ENCODE measurements at places on chromosomes 5 and 9.

DNA sequence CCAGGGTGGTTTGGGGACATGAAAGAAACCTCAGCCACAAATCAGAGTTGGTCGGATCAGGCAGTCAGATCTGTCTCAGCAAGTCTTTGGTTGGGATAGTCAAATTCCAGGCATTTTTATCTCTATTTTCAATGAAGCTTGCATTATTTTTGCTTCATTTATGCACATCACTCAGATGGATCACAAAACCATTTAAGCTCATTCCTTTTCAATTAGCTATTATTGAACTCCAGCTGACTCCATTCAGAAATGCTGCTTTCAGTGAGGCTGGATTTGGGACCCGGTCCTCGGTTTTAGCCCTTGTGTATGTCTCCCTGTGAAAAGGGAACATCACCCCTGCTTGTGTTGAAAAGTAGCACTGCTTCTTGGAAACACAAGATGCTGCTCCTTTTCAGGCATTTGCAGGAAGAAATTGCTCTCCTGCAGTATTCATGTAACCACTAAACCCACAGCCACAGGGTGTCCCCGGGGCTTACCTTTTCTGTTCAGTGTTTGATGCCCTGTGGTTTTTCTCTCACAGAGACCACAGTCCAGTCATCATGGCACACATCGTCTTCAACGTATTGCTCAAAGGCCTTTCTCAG lies 232.9 kb downstream of the NFIB start:
- no peak for DNase-seq

GRCh38 chr9:125437771-125438221 lies 176.2 kb downstream of the GAPVD1 start:
- DNase-seq: no peak

DNA sequence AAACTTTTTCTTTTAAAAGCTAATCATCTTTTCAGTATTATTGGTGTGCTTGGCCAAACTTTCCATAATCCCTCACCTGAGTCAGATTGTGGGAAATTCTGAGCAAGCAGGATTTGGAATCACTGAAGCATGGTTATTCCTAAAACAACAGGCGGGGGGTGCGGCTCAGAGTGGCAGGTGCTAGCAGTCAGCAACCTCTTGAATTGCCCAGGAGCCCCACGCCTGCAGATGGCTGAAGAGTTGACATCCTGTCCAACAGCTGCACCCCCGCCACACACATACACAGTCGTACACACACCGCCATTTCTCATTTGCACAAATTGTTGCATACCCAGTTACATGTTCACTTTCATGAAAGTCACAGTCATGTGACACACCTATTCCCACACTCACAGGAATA lies 96.6 kb downstream of the LHX2 start:
- DNase-seq: no peak

- peak; percentile 76 for DNase-seq
Observed at GRCh38 chr5:43602461-43603343, at the start of gene NNT. NNT (plus strand) TSS chr5:43603180; CDS start chr5:43609196, 6,016 bp downstream.

DNA sequence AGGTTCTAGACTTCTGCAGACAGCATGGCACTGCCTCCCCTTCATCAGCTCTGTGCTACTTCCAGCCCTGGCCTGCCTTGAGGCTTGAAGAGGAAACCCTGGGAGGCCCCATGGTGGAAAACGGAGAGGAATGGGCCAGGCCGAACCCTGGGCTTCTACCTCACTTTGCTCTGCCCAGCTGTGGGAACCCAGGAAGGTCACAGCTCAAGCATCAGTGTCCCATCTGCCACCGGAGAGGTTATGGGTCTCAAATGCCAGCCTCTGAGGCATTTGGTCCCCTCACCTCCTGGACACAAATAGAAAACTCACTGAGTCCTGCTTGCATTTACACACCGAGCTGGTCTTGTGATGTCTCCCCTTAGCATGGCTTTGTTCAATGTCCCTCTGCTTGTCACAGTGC lies 80.1 kb upstream of the ALDH1B1 start:
- no peak for DNase-seq

DNA sequence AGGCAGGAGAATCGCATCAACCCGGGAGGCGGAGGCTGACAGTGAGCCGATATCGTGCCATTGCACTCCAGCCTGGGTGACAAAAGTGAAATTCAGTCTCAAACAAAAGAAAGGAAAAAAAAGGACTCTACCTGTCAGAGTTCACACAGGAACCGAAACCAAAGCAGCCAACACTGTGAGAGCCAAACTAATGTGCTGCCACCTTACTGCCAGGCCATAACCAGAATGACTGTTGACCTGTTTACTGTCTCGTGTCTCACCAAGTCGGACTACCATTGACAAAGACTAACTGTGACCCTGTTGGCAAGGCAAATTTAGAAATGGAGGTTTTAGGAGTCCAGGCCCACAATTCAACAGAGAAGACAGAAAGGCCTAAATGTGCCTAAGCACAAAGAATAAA lies 112.4 kb downstream of the ANXA2R start:
- no peak for DNase-seq

GRCh38 chr5:62326302-62326701 lies 20.3 kb downstream of the KIF2A start:
- no peak for DNase-seq

GRCh38 chr5:150746-151145 lies 40.5 kb upstream of the LRRC14B start:
- DNase-seq: no peak

DNA sequence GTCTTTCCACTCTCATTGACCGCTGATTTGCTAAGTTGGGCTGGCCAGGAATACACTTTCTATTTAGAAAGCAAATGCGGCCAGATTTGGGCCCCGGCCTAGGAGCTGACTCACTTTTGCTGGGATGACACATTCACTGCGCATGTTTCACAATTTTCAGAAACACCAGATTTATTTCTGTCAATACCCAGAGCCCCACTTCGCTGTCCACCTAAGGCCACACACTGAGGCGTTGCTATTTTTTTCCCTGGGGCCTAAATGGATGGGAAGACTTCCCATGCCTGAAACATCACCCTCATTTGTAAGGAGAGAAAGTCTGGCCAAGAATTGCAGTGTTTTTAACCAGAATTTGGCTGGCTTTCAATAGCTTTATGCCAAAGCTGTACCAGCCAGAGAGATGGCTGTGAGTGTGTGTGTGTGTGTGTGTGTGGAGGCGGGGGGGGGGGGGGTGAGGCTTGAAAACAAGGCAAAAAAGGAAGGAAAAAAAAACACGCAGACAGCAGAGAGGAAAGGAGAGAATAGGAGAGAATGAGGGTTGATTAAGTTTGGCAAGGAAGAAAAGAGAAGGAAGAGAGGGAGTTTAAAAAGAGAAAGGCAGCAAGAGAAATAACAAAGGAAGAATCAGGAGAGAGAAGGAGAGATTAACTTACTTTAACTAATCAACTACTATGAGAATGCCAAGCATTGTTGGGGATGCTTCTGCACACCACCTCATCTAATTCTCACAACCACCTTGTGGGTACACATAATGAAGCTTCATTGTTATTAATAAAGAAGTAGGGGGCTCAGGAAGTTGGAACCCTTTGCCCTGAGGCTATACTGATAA lies 261.4 kb upstream of the KLF4 start:
- no peak for DNase-seq

DNA sequence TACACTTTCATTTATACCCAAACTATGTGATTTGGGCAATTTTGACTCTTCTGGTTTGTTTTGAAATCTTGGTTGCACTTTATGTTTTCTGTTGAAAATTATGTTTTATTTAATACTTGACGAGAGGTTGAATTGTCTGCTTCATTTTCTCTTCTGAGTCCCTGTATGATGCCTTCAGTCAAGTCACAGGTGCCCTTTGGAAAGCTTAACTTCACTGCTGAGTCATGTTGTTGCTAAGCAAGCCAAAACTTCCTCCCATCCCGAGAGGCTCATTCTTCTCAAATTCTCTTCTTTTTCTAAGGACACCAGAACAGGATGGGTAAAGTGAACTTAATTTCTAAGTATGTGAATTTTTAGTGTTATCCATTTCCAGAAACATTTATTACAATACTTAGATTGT lies 455.3 kb upstream of the PTGER4 start:
- no peak for DNase-seq

DNA sequence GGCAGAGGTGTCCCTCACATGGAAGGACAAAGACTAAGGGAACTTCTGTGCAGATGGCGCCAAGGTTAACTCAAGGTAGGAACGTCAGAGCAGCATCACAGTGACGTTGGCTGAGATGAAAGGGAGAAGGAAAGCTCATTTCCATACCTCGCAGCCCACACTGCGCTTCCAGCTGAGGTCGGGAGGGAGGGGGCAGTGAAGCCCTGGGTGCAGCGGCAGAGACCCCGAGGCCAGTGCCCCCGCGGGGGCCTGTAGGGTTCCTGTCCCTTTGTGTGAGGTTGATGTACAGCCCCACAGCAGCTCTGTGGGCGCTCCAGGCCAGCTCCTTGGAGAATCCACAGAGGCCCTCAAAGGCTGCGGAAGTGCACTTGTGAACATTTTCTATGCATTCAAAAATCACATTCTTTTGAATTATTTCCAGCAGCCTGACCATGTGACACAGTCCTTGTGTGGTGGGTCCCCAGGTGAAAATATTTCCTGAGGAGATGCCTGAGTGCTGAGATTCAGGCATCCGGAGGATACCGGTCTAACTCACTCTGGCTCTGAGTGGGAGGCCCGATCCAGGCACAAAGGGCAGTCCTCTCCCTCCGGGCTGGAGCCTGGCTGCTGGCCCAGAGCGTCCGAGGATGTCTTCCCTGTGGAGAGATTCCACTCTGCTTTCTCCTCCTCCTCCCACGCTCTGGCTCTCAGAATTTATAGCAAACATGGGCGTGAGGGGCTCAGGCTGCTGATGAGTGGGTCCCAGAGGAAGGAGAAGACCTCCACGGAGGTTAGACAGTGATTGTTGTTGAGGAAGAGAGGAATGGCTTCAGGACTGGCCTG lies 150.7 kb downstream of the ICE1 start:
- DNase-seq: no peak

DNA sequence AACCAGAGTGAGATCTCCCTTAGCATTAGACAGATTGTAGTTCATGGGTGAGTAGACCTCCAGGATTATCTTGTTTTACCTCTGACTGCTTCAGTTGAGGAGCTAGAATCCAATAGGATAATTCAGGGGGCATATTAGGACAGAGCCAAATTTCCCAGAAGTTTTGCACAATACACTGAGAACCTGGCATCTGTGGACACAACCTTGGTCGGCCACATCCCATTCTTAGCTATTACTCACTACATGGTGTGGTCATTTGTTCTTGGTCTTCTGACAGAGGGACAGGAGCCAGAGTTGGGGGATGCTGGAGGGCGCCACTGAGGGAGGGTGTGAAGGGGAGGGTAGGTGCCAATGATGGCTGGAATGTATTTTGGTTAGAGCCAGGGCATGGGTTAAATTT lies 66.6 kb downstream of the NPR3 start:
- DNase-seq: no peak

DNA sequence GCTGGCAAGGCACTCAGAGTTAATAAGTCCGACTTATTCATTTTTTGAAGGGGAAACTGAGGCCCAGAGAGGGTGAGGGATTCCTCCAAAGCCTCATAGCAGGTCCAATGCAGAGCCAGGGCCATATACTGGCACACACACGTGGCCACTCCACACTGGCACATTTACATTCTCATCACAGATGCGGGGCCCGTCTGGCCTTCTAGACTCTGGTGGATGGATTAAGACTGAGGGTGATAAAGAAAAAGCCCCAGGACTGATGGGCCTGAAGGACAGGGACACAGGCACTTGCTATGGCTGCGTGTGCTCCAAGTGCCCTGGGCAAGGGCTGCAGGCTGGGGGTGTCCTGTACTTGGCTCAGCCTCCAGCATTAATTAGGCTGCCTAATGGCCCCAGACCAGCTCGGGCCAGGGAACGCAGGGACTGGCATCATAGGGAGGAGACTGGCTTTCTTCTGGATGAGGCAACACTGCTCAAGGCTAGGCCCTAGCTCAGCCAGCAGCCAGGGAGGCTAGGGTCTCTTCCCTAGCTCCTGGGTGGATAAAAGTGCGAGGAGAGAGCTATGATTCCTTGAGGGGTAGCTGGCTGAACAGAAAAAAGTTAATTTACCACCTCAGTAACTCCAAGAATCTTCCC lies 28.5 kb upstream of the CSF1R start:
- DNase-seq: peak; percentile 1

DNA sequence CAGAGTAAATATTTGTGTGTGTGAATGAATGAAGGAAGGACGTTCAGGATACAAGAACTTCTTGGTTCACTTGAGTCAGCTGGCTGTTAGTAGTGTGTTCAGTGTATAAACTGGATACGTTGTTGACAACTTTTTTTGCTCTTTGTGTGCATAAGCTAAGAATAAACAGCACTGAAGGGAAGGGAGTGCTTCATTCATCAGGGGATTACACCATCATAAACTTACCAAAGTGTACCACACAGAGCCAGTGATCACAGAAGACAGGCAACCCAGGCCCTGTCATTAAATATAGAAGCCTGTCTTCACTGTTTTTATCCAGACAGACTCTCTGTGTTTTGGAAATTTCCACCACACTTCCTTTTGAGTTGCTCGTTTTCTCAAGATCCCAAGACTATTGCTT lies 55.5 kb upstream of the MEF2C start:
- DNase-seq: no peak

DNA sequence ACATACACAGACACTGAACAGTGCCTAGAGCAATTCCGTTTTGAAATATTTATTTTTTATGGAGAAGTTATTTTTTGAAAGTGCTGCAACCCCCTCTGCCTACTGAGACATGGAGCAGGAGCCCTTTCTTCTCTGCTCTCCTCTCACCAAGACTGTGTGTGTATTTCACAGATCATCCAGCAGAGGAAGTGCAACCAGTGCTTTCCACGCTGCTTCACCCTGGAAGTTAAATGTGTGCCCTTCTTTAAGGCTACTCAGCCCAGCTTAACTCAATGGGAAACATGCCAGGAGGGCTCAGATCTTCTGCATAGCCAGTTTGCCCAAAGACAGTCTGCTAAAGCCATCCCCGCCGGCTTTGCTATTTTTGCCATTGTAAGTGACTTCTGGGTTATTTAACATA lies 606.3 kb downstream of the TLE1 start:
- no peak for DNase-seq

GRCh38 chr5:156497804-156498208 lies 170.8 kb downstream of the SGCD start:
- DNase-seq: no peak

GRCh38 chr9:135241381-135242048 lies 154.0 kb downstream of the OLFM1 start:
- no peak for DNase-seq

GRCh38 chr9:93032545-93032944 lies 26.0 kb upstream of the SUSD3 start:
- DNase-seq: no peak

GRCh38 chr5:60829490-60830266 lies 14.4 kb downstream of the ELOVL7 start:
- DNase-seq: no peak

DNA sequence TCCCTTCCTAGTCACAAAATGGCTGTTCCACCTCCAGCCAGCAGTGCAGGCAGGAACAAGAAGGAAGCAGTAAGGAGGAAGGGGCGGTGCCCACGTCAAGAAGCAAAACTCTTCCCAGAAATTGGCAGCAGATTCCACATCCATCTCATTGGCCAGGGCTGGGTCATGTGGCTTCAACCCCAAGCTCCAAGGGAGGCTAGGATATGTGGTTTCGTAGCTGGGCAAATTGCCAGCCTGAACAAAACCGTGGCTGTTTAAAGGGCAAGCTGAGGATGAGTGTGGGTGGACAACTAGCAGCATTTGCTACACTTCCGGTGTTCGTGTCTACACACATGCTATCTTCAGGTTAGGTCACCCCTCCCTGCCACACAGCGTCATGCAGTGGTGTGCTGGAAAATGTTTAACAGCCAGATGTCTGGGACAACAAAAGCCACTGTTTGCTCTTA lies 92.1 kb upstream of the MAP1B start:
- peak; percentile 6 for DNase-seq
